Cardiac muscle cell (in vitro differentiated cells and primary cell): ENCODE measurements at places on chromosomes 2 and 18. TPM values are rescaled to one million over a fixed set of nuclear protein-coding genes. Genes with fewer than 3 reads are reported as not detected.

DNA sequence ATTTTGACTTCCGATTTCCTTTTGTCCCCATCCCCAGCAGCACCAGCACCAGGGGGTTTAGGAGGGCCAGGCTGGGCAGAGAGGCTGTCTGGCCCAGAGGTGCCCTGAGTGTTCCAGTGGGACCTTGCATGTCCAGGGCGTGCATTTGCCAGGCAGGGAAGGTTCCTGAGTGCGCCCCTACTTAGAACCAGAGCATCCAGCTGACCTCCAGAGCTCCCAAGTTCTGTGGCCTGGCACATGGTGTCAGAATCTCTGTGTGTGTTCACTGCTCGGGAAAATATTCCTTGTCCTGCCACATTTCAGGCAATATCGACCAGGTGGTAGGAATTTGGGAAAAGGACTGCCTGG lies 5.5 kb downstream of the SIX3 start:
- no peak for DNase-seq
- H3K27me3 ChIP-seq = peaks cover 100% of the 10 kb centered on the region
- peaks cover 6% of the 10 kb centered on the region for H3K4me1 ChIP-seq
- H3K4me3 ChIP-seq = no peak overlapping the region
- H3K27ac ChIP-seq = no peak overlapping the region
- H3K36me3 ChIP-seq = no peaks in the 10 kb centered on the region

GRCh38 chr18:60755134-60755533 lies 382.6 kb upstream of the MC4R start:
- no peak overlapping the region for H3K4me3 ChIP-seq
- H3K27ac ChIP-seq = no peak overlapping the region
- H3K4me1 ChIP-seq = no peaks in the 10 kb centered on the region
- H3K36me3 ChIP-seq = no peaks in the 10 kb centered on the region

GRCh38 chr2:128354726-128355470 lies 36.2 kb upstream of the HS6ST1 start:
- DNase-seq = peak; percentile 84
- H3K27me3 ChIP-seq = no peaks in the 10 kb centered on the region
- no peak overlapping the region for H3K27ac ChIP-seq

- no peaks in the 10 kb centered on the region for H3K27me3 ChIP-seq
- H3K36me3 ChIP-seq = no peaks in the 10 kb centered on the region
- H3K27ac ChIP-seq = no peak overlapping the region
- peak; percentile 68 for DNase-seq
These were observed 60.9 kb downstream of the EDAR start for GRCh38 chr2:108927936-108928659.

- no peaks in the 10 kb centered on the region for H3K4me1 ChIP-seq
- H3K27me3 ChIP-seq = no peaks in the 10 kb centered on the region
- H3K4me3 ChIP-seq = no peak overlapping the region
These were observed 174.1 kb downstream of the LRATD1 start for GRCh38 chr2:14806613-14807012.

- H3K4me1 ChIP-seq = no peaks in the 10 kb centered on the region
- DNase-seq = no peak
- H3K27ac ChIP-seq = no peak overlapping the region
These were observed 173.9 kb upstream of the ARL4C start for GRCh38 chr2:234670806-234671205.

- H3K4me1 ChIP-seq = no peaks in the 10 kb centered on the region
- no peaks in the 10 kb centered on the region for H3K27me3 ChIP-seq
- H3K36me3 ChIP-seq = no peaks in the 10 kb centered on the region
- no peak overlapping the region for H3K27ac ChIP-seq
- H3K4me3 ChIP-seq = no peak overlapping the region
These were observed 26.4 kb upstream of the PPM1B start for GRCh38 chr2:44142306-44142705.

DNA sequence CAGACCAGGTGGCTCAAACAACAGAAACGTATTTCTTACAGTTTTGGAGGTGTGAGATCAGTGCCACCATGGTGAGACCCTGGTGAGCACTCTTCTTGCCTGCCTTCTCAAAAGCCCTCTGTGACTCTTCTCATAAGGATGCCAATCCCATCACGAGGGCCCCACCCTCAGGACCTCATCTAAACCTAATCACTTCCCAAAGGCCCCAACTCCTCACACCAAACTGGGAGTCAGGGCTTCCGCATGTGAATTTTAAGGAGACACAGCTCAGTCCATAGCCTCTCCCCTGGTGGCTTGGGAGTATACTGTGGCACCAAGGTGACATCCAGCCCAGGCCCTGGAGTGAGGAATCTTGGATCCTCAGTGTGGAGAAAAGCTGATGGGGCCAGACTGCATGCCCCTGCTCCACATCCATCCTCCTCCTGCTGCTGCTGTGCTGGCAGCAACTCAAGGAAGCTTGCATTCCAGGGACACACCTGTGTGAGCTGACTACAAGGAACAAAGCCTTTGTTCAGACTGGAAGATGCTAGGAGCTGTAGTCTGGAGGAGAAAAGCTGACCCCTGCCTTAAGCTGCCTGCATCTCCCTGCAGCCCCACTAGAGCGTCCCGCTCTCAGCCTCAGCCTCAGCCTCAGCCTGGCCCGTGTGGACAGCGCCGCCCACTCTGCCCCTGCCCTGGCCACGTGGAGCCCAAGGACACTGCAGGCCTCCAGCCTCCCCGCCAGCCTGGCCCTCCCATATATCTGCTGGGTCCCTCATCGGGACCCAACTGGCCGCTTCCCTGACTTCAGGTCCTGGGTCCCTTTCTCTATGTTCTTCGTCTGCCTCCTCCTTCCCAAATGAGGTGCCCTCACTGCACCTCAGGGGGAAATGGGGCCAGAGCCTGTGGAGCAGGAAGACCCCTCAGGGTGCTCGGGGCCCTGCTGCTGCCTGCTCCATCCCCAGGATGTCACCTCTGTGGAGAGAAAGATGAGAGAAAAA lies 87.8 kb upstream of the RAB6C start:
- no peaks in the 10 kb centered on the region for H3K36me3 ChIP-seq
- no peak overlapping the region for H3K27ac ChIP-seq
- DNase-seq = no peak
- H3K4me1 ChIP-seq = no peaks in the 10 kb centered on the region

DNA sequence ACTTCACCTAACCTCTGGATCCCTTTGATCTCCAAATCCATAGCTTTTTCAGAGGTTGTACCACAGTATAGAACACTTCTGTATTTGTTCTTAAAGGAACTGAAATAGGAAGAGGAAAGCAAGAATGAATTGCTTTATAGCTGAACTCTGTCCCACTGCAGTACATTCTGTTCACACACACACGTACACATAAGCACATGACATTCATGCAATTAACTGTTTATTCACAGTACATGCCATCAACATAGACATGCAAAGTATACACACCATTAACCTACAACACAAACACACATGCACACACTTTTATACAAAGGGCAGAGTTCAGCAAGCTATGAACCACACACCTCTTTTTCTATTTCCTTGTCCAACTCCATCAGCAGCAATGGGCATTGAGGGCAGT lies 43.2 kb downstream of the MRPL33 start:
- no peak for DNase-seq
- H3K27ac ChIP-seq = no peak overlapping the region
- H3K36me3 ChIP-seq = no peaks in the 10 kb centered on the region
- no peak overlapping the region for H3K4me3 ChIP-seq
- H3K27me3 ChIP-seq = no peaks in the 10 kb centered on the region

DNA sequence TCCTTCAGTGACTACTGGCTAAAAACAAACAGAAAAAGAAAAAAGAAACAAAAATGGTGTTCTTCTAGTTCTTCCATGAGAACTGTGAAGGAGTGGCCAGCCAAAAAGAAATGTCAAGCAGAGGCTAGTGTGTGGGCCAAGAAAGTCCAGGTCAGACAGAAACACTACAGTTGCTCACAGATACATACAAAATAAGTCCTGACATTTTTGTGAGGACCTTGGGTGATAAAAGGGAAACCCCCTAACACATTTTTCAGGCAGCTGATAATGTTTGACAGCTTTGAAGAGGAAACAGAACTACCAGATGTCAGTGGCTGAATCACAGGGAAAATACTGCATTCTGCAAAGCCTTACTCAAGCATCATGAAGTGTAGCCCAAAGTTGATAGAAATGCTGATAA lies 28.1 kb downstream of the ARHGAP25 start:
- DNase-seq = peak; percentile 46
- no peaks in the 10 kb centered on the region for H3K27me3 ChIP-seq
- no peaks in the 10 kb centered on the region for H3K36me3 ChIP-seq

GRCh38 chr2:34892766-34893165 lies 1293.7 kb upstream of the FAM98A start:
- H3K36me3 ChIP-seq = no peaks in the 10 kb centered on the region
- peaks cover 7% of the 10 kb centered on the region for H3K4me1 ChIP-seq
- H3K27ac ChIP-seq = no peak overlapping the region
- no peak overlapping the region for H3K4me3 ChIP-seq
- peak; percentile 25 for DNase-seq
- no peaks in the 10 kb centered on the region for H3K27me3 ChIP-seq

The FIGN gene
- total RNA-seq = 23.1 and 51.0 TPM in 2 replicates

The GPBAR1 gene
- 2.4 and 4.4 TPM in 2 replicates for total RNA-seq

The PJVK gene
- total RNA-seq = 3.9 and 6.9 TPM in 2 replicates

The OXER1 gene
- total RNA-seq = 0.48 TPM in 1 of 2 replicates, not detected in the other

The IGFBP2 gene
- total RNA-seq = 402 and 451 TPM in 2 replicates

The SERPINB11 gene
- not detected in 2 replicates for total RNA-seq

The SAG gene
- total RNA-seq = not detected in 2 replicates

The CABYR gene
- 0.99 and 1.7 TPM in 2 replicates for total RNA-seq

The LRRC30 gene
- not detected in 2 replicates for total RNA-seq

The EFR3B gene
- 10.0 and 12.9 TPM in 2 replicates for total RNA-seq

The RGPD4 gene
- not detected in 2 replicates for total RNA-seq
